Ureter (tissue), 1 donor: ENCODE measurements at places on chromosomes 12 and 14.
A peak's percentile ranks its signal among the peaks of the same experiment; 100 is the strongest.

- DNase-seq: no peak
Observed at GRCh38 chr12:47891356-47891755, 13.4 kb downstream of the VDR start.

- no peak for DNase-seq
Observed at GRCh38 chr14:57389646-57390036, 745 bp upstream of the NAA30 start.

DNA sequence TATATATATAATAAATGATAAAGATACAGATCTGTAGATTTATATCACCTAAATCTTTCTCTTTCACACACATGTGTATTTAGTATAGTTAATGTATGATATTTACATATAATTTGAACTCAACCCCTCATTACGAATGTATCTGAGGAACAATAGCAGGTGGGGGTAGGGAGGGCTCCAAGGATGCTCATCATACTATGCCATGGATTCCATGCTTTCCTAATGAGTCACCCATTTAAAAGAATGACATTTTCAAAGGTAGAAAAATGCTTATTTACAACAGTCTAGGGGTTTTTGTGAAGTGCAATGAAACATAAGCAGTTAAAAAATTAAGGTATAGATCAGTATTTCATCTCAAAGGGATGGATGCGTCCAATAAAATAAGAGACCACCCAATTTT lies 181.6 kb downstream of the SOX5 start:
- DNase-seq: no peak

DNA sequence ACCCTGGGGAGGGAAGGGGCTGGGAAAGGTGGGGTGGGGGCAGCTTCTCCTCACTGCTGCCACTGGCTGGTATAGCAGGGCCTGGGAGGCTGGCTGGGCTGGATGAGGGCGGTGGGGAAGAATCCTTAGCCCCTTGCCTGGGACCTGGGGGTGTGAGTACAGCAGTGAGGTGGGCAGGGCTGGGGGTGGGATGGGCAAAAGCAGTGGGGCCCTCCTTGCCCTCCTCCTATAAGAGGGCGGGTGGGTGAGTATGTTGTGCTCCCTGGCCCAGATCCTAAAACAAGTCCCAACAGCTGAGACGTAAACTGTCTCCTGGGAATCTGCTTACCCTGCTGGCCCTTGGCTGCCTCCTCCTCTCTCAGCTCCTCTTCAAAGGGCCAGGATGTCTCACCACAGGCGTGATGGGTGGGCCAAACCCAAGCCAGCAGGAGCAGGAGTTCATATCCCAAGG lies 2.2 kb downstream of the NCKAP5L start:
- no peak for DNase-seq

DNA sequence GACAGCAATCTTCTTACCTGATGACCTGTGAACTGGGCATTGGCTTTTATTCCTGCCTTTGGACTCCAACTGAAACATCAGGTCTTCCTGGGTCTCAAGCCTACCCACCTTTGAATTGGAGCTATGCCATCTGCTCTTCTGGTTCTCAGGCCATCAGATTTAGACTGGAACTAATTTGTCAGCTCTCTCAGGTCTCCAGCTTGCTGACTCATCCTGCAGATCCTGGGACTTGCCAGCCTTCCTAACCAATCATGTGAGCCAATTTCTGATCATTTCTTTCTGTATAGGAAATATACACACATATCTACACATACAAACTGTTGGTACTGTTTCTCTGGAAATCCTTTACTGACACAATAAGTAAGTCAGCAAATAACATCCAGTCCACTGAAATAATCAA lies 65.3 kb upstream of the TSPAN8 start:
- no peak for DNase-seq

DNA sequence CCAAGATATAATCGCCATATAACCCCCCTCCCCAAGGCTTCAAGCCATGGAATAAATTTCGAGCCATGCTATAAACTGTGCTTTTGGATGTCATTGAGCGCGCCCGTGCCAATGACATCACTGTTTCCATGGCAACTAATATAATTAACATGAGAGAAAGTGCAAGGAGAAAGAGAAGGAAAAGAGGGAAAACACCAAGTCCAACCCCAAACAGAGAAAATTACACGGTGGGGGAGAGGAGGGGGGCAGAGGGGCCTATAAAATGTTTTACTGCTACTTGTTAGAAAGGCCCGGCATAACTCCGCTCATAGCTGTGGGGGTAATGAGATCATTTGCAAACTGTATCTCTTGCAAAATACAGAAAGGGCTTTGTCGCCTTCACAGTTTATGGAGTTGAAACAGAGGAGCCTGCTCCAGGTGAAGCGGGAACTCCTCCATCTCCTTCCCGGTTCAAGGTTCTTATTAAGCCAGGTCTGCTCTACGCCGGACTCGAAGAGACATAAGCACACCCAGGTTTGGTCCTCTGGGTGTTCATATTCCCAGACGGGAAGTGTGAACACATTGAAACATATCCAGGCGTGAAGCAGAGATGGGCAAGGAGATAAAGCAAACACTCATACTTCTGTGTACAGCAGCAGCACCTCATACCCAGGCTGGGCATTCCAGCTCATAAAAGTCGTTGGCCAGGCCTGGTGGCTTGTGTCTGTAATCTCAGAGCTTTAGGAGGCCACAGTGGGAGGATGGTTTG lies 99.1 kb upstream of the MAP1LC3B2 start:
- no peak for DNase-seq

GRCh38 chr12:108307006-108307405 lies 32.1 kb downstream of the CMKLR1 start:
- no peak for DNase-seq

- no peak for DNase-seq
Observed at GRCh38 chr12:75558287-75558686, 46.9 kb upstream of the KRR1 start.

DNA sequence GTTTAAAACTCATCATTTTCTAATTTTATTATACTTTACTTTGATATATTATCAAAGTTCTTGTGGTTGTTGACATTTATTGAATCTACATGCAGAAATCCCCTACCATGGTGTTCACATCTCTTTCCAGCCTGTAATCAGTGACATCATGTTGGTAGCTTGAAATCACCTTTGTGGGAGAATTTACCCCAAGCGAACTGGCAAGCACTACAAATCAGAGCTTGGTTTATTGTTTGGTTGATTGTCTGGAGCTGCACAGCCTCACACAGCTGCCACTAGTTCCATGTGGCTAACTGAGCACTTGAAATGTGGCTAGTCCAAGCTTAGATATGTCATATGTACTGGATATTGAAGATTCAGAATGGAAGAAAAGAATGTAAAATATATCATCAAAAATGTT lies 15.4 kb upstream of the KRT5 start:
- DNase-seq: no peak

- no peak for DNase-seq
Observed at GRCh38 chr14:71725922-71726579, 206.2 kb upstream of the RGS6 start.

DNA sequence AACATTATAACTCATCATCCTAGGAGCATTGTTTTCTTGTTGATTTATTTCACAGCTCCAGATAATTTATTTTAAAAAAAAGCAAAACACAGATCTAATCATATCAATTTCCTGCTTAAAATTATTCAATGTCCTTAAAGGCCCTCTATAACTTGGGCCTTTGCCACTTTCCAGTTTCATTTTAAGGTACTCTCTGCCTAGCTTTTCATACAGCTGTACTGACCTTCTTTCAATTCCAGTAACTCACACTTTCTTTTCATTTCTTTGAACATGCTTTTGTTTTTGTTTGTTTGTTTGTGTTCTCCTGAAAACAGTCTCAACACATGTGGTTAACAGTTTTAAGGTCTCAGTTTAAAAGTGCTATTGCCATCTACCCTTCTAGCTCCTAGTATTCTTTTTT lies 281.9 kb downstream of the ACSS3 start:
- no peak for DNase-seq

GRCh38 chr12:119182701-119183493 lies 4.2 kb downstream of the HSPB8 start:
- DNase-seq: no peak

- DNase-seq: no peak
Observed at GRCh38 chr14:101843665-101844064, 82.2 kb downstream of the PPP2R5C start.

- DNase-seq: no peak
Observed at GRCh38 chr14:22280497-22281316, 308.3 kb downstream of the DAD1 start.

DNA sequence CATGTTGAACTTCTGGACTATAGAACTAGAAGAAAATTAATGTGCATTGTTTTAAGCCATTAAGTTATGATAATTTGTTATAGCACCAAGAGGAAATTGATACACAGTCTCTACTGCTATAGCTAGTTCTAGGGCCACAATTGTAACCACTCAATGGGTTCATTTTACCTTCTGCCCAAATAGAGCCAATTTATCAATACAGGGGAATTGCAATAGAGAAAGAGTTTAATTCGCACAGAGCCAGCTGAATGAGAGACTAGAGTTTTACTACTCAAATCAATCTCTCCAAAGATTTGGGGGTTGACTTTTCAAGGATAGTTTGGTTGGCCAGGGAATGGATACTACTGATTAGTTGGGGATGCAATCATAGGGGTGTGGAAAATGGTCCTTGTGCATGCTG lies 31.9 kb upstream of the BICDL1 start:
- DNase-seq: no peak

DNA sequence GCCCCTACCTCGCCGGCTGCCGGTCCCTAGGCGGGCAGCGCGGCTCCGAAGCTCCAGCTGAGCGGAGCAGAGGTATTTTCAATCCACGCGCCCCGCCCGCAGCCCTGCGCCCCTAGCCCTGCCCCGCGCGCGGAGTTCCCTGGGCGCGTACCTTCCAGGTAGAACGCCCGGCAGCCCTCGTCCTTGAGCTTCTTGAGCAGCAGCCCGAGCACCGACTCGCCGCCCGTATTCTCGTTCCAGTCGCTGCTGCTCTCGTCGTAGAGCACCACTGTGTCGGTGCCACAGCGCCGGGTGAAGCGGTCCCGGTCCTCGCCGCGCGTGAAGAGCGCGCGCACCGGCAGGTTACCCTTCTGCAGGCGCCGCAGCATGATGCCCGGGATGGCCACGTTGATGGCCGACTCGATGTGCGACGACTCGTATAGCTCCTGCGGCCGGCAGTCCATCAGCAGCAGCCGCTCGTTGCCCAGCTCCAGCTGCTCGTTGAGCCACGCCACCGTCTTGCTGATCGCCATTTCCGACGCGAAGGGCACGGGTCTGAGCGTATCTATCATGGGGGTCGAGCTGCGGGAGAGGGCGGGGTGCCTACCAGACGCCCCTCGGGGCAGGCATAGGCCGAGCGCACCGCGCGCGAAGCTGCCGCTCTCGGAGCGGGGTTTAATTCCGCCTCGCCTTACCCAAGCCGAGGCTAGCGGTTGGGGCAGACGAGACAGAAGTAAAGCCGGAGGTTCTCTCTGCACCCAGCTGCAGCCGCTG lies 636 bp downstream of the DUSP6 start:
- DNase-seq: peak; percentile 57

GRCh38 chr12:107503887-107504885 lies 181.4 kb upstream of the PWP1 start:
- DNase-seq: no peak

GRCh38 chr12:30610718-30611117 lies 85.0 kb downstream of the IPO8 start:
- no peak for DNase-seq

DNA sequence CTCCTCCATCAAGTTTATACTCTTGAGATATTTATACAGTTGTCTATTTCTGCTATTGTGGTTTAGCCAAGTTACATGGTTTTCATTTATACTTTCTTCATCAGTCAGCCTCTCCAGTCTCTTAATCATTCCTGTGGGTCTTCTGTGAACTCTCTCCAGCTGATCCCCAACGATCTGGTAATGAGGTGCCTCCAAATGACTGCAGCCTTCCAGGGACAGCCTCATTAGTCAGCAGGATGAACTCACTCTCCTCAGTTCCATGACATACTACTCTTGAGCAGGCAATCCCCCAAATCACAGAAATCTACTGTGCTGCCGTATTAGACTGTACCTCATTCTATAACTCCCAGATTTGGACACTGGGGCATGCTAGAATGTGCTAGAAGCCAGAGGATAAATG lies 15.3 kb downstream of the AREL1 start:
- DNase-seq: no peak

DNA sequence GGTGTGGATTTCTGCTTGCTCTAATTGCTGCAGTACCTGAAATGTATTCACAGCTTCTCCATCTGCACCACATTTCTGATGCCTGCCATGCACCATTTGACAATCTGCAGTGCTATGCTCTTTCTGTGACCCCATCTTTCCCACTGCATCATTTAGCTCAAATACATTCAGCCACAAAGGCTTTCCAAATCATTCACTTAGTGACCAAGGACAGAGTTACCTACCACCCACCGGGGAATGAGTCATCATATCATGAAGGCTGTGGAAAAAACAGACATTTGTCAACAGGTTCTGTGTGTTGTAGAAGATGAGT lies 465.5 kb upstream of the ATP2B1 start:
- no peak for DNase-seq

GRCh38 chr14:65159281-65160062 lies 57.2 kb upstream of the MAX start:
- no peak for DNase-seq

- DNase-seq: no peak
Observed at GRCh38 chr14:24662753-24663152, 28.8 kb upstream of the GZMB start.

- no peak for DNase-seq
Observed at GRCh38 chr12:115758877-115759620, 518.4 kb downstream of the MED13L start.

- no peak for DNase-seq
Observed at GRCh38 chr12:20305470-20305869, 62.9 kb upstream of the PDE3A start.

GRCh38 chr14:100903672-100904185 lies at the start of gene RTL1:
TSS of gene RTL1 (minus strand) at chr14:100903722. CDS start at chr14:100884788, 18,934 bp downstream.
- no peak for DNase-seq

DNA sequence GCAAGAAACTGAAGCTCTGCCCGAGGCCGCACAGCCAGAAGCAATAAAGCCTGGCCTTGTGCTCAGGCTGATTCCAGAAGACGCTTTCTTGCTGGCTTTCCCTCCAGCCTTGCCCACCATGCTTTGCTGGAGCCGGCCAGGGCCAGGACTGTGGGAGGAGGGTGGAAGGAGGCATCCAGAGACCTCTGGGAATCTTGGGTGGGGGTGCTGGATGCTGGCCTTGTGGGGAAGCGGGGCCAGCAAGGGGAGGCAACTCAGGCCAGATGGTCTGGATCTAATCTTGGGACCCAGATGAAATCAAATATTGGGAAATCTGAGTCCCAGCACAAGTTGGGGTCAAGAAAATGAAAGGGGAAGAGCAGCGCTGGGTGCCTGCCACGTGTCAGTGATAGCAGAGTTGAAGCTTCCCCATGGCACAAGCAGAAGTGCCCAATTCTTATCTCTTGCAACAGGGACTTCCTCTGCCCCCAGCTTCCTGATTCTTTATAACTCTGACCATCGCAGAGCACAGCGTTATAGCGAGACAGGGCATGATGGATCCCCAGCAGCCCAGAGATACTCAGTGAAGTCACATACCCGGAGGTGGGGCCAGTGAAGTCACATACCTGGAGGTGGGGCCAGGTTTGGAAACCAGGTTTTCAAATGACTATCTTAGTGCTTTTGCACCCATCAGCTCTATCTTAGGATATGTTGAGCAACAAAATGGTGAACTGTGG lies 6.4 kb upstream of the RABGGTA start:
- DNase-seq: no peak
